Cardiac atrium fibroblast (primary cell): ENCODE measurements at places on chromosomes 7 and 10. TPM values are rescaled to one million over a fixed set of nuclear protein-coding genes. Genes with fewer than 3 reads are reported as not detected.

GNGT1 gene
- not detected in 2 replicates for total RNA-seq

HDAC9 gene
- total RNA-seq: 3.7 and 6.9 TPM in 2 replicates

CPA4 gene
- total RNA-seq: 56.7 and 90.1 TPM in 2 replicates

PRTFDC1 gene
- 11.4 and 14.6 TPM in 2 replicates for total RNA-seq

ITPRIP gene
- 18.0 and 18.4 TPM in 2 replicates for total RNA-seq

PCGF6 gene
- total RNA-seq: 7.6 and 7.9 TPM in 2 replicates

GIMAP4 gene
- total RNA-seq: 1.8 and 3.7 TPM in 2 replicates

CALCR gene
- not detected in 2 replicates for total RNA-seq

CELF2 gene
- total RNA-seq: 11.9 and 23.0 TPM in 2 replicates

CNTNAP2 gene
- under 0.01 TPM in 1 of 2 replicates, not detected in the other for total RNA-seq

MOGAT3 gene
- total RNA-seq: not detected in 2 replicates

EPHB6 gene
- 5.7 and 6.5 TPM in 2 replicates for total RNA-seq

UCN3 gene
- total RNA-seq: not detected in 2 replicates

ARHGAP12 gene
- 17.0 and 17.3 TPM in 2 replicates for total RNA-seq

NPFFR1 gene
- total RNA-seq: not detected in 2 replicates

LDB3 gene
- total RNA-seq: 0.18 TPM in 1 of 2 replicates, not detected in the other
